ENCODE measurements at places on chromosomes 11 and 22.

GRCh38 chr11:35614939-35615569 is 3.2 kb upstream of the FJX1 start:
- DNase-seq, result no peak

DNA sequence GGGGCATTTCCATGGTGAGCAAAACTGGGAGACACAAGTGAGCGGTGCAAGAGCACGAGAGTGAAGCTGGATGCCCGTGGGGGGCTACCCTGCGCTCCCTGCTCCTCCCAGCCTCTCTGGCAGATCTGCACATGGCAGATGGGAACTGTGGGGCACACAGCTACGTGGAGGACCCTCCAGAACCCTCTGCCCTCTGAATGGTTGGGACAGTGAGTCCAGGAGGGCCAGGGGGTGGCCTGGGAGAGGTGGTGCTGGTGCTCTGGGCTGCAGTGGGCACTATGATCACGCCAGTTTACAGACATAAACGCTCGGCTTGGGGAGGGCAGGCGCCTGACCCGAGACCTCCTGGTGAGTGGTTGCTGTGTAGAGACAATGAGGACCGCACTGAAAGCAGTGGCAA is 205.9 kb downstream of the CTTN start:
- no peak for DNase-seq

GRCh38 chr22:17265649-17266248 is 46.5 kb upstream of the ADA2 start:
- no peak for DNase-seq

DNA sequence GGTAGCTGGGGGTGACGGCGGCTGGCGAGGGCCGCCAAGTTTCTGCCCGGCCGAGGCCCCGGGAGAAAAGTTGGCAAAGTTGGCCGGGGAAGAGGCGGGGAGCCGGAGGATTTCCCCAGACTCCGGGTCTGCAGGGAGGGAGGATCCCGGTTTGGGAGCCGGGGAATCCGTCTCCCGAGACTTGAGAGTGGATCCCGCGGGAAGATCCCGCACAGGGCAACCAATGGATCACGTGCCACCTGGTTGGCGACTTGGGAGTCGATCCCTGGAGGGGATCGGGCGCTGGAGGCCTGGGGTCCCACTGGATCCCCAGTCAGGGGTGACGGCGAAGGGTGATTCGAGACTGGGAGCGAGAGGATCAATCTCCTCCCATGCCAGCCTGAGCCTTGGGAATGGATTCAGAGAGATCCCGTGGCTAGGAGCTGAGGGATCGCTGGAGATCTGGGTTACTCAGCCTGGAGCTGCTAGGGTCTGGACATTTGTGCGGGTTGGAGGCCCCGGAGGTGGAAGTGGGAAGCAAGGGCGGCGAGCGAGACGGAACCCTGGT is 394 bp downstream of the KIAA1671 start:
- no peak for DNase-seq

DNA sequence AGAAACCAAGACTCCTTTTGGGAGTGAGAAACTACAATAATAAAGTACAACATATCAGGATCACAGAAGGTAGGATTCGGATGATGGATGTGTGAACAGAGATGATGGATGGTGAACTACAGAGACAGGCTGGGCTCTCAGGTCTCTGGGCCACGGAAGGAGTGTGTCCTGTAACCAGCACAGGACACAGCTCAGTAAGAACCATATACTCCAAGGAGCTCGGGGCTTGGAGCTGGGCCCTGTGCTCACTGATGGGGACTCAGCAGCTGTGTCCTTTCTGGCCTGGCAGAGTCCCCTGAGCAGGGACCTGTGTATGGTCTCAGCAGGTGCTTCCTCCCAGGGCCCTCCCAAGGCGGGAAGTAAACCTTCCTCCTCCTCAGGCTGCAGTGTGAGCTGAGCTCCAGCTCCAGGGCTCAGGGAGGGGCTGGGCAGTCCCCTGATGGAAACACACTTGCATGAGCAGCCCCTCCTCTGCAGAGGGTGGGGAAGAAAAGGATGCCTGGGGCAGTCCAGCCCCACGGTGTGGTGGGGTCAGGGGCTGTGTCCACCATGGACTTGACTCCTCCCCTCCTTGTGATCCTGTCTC is 39.8 kb upstream of the TOP3B start:
- DNase-seq, result no peak

Data from CD4-positive, alpha-beta memory T cell (primary cell).